RPMI8226 (cell line): ENCODE measurements at places on chromosomes 3 and 15.

GRCh38 chr3:94420931-94421330 is 358.1 kb downstream of the NSUN3 start:
- DNase-seq, result no peak

GRCh38 chr3:32335365-32336112 is 56.1 kb upstream of the CMTM7 start:
- DNase-seq, result no peak

GRCh38 chr15:25545889-25546288 is 107.1 kb upstream of the UBE3A start:
- DNase-seq, result no peak

DNA sequence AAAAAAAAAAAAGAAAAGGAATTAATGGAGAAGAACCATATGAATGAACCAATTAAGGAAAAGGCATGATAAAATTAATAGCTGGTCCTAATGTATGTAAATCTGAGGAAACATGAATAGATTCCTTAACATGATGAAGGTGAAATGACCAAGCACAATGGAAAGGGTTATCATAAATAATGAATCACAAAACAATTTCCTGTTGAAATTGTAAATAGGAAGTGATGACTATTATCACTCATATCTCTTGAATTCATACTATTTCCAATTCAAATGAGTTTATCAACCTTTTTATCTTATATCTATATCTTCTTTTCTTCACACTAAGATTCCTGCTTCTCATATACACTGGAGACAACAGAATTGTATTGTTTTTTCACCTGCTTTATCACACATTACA is 32.0 kb downstream of the AADACL2 start:
- no peak for DNase-seq

- no peak for DNase-seq
Measured at GRCh38 chr3:38224357-38224756, 41.3 kb upstream of the SLC22A13 start.

DNA sequence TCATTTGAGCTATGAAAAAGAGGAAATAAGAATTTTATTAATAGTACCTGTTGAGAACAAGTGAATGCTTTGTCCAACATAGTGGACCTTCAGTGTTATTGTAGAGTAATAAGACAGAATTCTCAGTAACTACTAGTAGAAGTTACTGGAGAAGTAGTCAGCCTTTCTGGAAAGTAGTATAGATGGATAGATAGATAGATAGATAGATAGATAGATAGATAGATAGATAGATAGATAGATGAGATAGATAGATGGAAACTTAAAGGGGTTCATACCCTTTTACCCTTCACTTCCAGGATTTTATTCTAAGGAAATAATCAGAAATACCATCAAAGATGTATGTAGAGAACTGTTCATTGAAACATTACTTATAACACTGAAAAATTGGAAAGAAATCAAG is 5.2 kb downstream of the FAM162A start:
- no peak for DNase-seq

- DNase-seq, result no peak
Measured at GRCh38 chr3:41075975-41076374, 123.3 kb upstream of the CTNNB1 start.

GRCh38 chr3:172305552-172305951 is 142.7 kb downstream of the GHSR start:
- no peak for DNase-seq

- DNase-seq, result no peak
Measured at GRCh38 chr3:187434524-187434923, 66.3 kb downstream of the RTP4 start.

- DNase-seq, result no peak
Measured at GRCh38 chr3:134027631-134028030, 2.1 kb downstream of the SLCO2A1 start.

- DNase-seq, result no peak
Measured at GRCh38 chr3:139957844-139958243, 22.9 kb downstream of the CLSTN2 start.

GRCh38 chr3:52054661-52055511 is 1.5 kb downstream of the DUSP7 start:
- DNase-seq, result peak; percentile 46

DNA sequence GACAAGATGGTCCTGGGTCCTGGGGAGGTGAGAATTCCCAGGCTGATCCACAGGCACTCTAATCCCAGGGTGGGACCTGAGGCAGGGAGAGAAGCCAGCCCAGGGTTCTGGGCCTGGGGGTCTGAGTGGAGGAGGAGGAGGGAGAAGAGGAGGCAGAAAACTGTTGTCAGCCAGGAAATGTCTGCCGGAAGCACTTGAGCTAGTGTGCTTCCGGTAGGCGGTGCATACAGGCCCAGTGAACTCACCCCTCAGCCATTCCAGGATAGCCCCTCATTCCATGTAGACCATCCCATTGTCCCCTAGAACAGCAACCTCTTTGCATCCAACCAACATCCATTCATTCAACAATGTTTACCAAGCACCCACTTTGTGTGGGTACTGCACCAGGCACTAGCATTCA is 47.9 kb upstream of the LCTL start:
- DNase-seq, result no peak

GRCh38 chr3:138694287-138695007 is 85.9 kb downstream of the FAIM start:
- DNase-seq, result no peak

DNA sequence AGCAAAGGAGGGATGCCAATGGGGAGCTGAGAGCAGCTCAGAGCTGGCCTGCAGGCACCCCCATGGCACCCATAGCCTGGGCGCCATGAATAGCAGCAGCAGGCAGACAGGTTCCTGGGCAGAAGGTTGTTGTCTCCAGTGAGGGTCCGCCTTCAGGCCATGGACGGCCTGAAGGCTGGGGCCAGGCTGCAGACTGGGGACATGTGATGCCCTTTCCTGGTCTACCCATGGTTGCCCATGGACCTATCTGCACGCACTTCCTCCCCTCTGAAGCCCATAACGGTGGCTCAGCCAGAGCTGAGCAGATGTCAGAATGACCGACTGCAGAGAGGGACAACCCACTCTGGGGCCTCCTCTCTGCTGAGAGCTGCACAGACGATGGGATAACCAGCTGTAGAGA is 256.8 kb downstream of the PLOD2 start:
- DNase-seq, result no peak

DNA sequence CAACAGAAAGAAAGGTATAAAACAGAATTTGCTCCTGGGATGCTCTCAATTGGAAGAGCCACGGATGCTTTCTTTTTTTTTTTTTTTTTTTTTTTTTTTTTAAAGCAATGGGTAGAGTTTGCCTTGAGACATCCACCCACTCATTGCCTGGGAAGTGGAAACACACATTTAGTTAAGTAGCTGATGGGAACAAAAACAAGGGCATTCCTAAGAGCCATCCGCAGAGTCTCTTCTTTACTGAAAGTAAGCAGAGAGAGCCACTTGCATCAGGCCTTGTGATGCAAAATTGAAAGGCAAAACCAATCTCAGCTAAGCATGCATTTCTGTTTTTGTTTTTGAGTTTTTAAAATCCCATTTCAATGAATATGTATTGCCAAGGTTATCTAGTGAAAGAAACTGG is 787.9 kb upstream of the LMCD1 start:
- no peak for DNase-seq

DNA sequence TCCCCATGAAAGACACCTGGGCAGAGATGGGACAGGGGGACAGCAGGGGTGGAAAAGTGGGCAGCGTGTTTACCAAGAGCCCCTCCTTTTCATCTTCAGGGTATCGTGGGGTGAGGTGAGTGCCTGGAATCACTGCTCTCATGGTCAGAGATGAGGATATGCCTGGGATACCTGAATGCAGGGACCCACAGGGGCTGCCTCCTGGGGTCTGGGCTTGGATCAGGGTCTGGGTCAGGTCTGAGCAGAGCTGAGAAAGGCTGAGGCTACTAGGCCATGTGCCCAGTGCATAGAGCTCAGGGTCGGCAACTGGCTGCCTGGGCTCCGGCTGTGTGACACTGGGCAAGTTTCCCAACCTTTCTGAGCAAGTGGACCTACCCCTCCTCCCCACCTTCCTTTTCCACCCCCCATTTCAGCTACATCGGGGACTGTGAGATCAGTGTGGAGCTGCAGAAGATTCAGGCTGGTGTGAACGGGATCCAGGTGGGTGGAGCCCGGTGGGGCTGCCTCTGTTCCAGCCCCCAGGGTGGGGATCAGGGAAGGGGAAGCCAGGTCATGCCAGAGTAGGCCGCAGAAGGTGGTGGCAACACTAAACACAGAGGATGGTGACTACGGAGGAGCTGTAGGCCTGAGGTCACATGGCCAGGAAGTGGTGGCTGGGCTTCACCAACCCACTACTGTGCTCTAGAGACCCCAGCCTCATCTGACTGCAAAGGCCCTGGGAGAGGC is 24.5 kb downstream of the ESYT3 start:
- no peak for DNase-seq

- no peak for DNase-seq
Measured at GRCh38 chr3:131432441-131432840, 50.9 kb downstream of the NUDT16 start.

- DNase-seq, result no peak
Measured at GRCh38 chr3:111702996-111703985, 108.1 kb upstream of the ZBED2 start.

DNA sequence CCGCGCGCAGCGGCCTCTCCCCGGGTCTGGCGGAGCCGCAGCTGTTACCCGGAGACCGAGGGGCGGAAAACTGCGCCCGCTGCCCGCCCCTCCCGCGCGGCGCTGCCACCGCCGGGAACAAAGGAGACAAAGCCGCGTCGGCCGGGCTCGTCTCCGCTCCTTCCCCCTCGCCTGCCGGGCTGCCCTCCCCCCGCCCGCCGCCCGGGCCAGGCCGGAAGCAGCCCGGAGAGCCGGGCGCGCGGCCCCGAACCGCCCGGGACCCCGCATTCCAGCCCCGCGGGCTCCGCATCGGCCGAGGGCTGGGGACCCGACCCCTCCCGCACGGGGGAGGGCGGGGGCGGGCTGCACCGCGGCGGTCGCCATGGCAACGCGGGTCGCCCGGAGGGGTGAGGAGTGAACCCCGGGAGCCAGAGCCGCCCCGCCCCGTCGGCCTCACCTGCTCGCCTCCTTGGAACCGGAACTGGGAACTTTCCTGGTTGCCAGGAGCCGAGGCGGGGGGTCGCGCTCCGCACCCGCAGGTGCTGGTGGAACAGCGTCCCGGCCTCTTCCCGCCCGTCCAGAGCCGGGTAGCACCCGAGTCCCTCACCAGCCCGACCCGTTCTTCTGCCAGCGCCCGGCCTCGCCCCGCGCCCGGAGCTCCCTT is 448 bp downstream of the PLXNB1 start:
- DNase-seq, result peak; percentile 59

- peak; percentile 90 for DNase-seq
Measured at GRCh38 chr3:13581485-13582365, 32.8 kb downstream of the FBLN2 start.

GRCh38 chr15:68639926-68640600 is 61.3 kb downstream of the CORO2B start:
- DNase-seq, result peak; percentile 28

- DNase-seq, result no peak
Measured at GRCh38 chr3:76034649-76035048, 249.3 kb upstream of the ZNF717 start.
